ENCODE measurements at places on chromosomes 5 and 9. TPM values are rescaled to one million over a fixed set of nuclear protein-coding genes. Genes with fewer than 3 reads are reported as not detected.

SPINK4 gene
- not detected for total RNA-seq

ZDHHC11 gene
- 26.0 TPM for total RNA-seq

DNA sequence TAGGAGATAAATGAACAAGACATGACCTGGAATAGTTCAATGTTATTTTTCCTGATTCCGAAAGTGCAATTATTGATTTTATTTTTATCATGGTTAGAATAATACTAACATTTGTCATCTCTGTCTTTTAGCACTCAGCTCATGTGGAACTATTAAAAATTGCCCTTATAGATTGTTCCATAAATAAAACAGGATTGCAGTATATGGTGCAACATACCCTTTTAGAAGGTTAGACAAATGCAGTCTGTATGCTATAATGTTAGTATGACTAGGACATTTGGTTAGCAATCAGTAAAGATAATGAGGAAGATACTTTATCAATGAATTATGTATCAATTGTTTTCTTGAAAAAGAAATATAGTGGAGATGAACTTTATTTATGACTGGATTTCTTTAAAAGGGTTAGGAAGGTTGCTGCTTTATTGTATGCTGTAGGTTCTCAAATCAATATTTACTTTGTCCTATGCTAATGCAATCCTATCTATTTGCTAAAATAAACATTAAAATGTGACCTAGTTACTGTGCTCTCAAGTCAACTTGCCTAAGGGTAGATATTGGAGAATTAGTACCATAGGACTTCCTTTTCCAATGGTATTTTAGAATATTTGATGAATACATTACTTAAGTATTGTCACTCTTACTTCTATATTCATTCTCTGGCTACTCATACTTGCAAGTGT, 348.9 kb upstream of the ISL1 start:
- H3K27ac ChIP-seq = no peak overlapping the region
- no peak overlapping the region for H3K4me3 ChIP-seq
- no peaks in the 10 kb centered on the region for H3K36me3 ChIP-seq
- H3K27me3 ChIP-seq = no peaks in the 10 kb centered on the region
- DNase-seq = no peak

- H3K27me3 ChIP-seq = no peaks in the 10 kb centered on the region
- H3K4me1 ChIP-seq = no peaks in the 10 kb centered on the region
Observed at GRCh38 chr9:112670991-112671625, 46.8 kb downstream of the INIP start.

- no peaks in the 10 kb centered on the region for H3K27me3 ChIP-seq
- H3K27ac ChIP-seq = no peak overlapping the region
- H3K4me1 ChIP-seq = no peaks in the 10 kb centered on the region
- no peak overlapping the region for H3K4me3 ChIP-seq
- peaks cover 2% of the 10 kb centered on the region for H3K36me3 ChIP-seq
- DNase-seq = no peak
Observed at GRCh38 chr9:95840074-95840473, 35.4 kb upstream of the ERCC6L2 start.

PCDHB4 gene
- total RNA-seq = 6.2 TPM

- H3K4me1 ChIP-seq = no peaks in the 10 kb centered on the region
- H3K27ac ChIP-seq = no peak overlapping the region
- peaks cover 12% of the 10 kb centered on the region for H3K36me3 ChIP-seq
- DNase-seq = no peak
- no peak overlapping the region for H3K4me3 ChIP-seq
Observed at GRCh38 chr5:36164461-36164860, 12.6 kb downstream of the SKP2 start.
